ENCODE measurements at places on chromosomes 3 and 15.

DNA sequence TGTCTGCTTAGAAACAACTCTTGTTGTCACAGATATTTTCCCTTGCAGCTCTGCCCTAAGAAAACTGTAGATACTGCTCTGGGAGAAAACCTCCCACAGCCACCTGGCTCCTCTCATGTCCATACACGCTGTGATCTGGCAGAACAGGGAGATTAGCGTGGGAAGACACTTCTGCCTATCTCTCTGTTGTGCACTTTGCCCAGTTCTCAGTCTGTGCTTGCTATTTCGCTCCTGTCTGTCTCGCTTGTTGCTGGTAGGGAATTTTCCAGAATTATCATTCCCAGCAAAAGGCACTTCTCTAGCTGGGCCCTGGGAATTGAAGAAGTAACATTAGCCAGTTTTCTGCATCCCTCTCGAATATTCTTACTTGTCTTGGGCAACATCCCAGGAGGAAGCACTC, 8.1 kb upstream of the GATM start:
- DNase-seq: no peak

DNA sequence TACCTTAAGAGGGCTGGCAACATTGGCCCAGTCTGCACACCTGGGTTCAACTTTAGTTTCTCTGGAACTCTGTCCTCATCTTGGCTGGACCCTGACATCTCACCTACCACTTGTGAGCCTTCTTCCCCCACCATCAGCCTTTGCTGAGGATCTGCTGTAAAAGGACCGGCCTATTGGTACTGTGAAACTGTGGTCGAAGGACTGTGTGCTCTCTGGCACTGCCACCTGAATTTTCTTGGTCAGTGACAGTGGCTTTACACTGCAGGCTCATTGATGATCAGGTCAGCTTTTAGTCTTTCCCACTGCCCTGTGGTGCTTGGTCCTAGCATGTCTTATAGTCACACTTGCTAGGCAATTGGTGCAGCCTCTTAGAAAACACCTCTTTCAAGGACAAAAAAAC, 86.9 kb downstream of the PEX5L start:
- DNase-seq: no peak

DNA sequence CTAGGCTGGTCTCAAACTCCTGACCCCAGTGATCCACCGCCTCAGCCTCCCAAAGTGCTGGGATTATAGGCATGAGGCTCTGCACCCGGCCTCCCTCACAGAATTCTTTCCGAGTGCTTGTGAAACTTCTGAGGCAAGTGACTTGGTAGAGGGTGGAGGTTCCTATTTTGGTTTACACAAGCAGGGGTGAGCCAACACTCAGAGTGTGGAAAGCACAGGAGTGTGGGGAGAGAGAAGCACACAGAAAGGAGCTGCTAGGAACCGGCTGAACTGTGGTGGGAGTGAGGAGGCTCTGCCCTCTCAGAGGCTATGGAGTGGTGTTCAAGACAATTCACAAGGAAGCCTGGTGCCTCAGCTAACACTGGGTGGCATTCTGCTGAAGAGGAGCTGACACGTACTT, 7.7 kb downstream of the CAPN3 start:
- DNase-seq: no peak

- no peak for DNase-seq
These were observed 333.2 kb upstream of the TRIM42 start for GRCh38 chr3:140344601-140345205.

DNA sequence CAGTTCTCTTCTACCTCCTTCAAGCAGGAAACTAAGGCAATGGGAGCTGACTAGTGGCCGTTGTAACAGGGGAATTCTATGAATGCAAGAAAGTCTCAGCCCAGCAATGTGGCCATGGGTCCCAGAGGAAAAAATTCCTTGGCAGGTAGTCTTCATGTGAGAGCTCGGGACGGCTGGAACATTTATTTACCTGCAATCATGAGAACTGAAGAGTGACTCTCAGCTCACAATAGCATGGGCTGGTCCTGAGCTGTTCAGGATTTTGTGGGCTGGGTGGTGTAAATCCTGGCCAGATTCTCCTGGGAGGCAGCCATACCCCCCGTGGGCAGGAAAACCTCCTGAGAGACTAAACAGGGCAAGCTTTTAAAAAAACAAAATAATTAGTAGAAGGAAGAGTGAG, 330.3 kb upstream of the CTNNB1 start:
- DNase-seq: no peak

DNA sequence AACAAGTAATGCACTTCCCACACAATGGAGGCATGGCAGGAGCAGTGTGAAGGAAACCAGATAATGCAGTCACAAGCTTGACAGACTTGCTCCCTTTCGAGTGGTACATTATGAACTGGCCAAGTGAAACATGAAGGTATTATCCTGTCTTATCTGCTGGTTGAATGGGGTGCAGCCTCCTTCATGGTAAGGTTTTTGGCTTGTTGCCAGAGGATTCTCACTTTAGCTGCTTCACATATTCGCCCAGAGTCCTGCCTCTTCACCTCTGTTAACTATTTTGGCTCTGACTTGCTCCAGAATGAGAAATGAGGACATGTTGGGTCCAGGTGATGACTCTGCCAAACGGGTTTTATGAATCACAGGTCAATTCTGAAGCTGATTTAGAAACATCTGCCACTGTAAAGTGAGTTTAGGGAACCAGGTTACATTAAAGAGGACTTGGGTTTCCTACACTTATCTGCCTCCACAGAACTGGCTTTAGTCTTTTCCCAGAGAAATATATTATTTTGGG, 19.5 kb upstream of the CCDC39 start:
- no peak for DNase-seq

GRCh38 chr3:172591876-172592771, 68.9 kb upstream of the TNFSF10 start:
- DNase-seq: peak; percentile 95

DNA sequence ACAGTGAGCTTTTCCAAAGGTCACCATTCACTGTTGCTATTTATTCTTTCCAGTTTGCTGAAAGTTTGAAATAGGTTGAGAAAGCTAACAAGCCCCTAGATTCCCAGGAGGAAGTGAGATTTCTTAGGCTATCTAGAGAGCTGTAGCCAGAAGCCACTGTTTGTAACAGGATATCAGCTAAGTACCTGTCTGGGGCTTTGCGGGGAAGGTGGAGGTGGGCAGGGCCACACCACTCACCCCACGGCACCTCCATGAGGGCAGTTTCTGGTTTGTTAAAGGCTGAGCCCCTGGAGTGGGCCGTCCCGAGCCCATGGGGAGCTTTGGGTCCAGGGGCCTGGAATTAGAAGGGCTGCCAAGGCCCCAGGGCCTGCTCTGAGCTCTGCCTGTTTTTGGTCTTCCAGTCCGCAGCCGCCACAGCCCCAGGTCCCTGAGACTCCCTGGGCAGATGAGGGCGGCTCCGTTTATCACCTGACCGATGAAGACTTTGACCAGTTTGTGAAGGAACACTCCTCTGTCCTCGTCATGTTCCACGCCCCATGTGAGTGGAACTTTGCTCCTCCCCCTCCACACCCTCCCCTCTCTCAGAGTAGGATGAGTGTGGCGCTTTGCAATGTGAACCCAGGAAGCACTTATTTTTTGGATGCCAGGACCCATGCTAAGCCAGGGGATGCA, 63.4 kb downstream of the PDIA5 start:
- no peak for DNase-seq

- DNase-seq: no peak
These were observed 241.6 kb upstream of the KBTBD8 start for GRCh38 chr3:66756468-66757036.

GRCh38 chr3:124635169-124635539, 95.1 kb upstream of the UMPS start:
- no peak for DNase-seq

DNA sequence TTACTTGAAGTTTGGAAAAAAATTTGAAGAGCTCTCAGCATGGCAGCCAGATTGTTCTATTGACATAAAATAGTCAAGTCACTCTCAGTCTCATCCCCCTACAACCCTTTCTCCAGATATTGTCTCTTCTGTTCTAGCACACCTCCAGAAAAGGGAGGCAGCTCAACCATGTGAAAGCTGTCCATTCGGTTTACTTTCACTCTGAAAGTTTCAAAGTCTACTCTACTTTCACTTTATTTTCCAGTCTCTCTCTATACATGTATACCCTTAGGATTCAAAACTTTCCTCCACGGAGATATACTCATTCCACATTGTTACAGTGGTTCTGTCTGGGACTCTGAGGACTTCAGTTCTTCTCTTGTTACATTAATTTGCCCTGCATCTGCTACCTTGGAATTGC, 111.0 kb upstream of the STAC start:
- no peak for DNase-seq

- DNase-seq: no peak
These were observed 87.6 kb downstream of the FOXP1 start for GRCh38 chr3:71495708-71496472.

DNA sequence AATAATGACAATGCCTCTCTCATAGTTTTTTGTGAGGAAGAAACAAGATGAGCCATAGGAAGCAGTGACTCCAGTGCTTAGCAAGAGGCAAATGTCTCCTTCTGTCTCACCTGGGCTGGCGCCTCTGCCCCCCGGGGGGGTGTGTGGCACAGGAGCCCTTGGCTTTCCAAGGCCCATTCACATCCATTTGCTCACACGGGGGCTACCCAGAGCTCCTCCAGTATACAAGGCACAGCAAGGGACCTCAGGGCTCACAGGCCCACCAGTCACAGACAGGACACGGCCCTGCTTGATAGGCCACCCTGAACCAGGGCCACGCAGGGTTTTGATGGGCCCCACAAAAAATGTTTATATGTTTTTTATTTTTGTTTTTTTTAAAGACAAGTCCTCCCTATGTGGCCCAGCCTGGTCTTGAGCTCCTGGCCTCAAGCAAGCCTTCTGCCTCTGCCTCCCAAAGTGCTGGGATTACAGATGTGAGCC, 21.9 kb upstream of the EHD4 start:
- no peak for DNase-seq

DNA sequence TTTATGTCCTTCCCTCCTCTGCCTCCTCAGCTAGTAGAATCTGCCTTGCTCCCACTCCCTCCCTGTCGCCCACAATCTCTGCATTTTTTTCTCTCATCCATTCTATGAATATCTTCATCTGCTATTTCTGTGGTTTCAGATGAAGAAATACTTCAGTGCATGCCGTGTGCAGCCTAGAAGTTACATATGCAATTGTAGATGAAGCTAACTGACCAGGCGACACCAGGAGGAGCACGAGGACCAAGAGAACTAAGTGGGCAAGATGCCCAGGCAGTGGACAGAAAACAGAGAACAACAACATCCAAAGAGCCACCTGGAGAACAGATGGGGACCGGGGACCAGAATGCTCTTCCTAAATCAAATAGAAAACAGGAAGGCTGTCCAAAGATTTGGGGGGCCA, 121.4 kb upstream of the ATP11B start:
- DNase-seq: no peak

DNA sequence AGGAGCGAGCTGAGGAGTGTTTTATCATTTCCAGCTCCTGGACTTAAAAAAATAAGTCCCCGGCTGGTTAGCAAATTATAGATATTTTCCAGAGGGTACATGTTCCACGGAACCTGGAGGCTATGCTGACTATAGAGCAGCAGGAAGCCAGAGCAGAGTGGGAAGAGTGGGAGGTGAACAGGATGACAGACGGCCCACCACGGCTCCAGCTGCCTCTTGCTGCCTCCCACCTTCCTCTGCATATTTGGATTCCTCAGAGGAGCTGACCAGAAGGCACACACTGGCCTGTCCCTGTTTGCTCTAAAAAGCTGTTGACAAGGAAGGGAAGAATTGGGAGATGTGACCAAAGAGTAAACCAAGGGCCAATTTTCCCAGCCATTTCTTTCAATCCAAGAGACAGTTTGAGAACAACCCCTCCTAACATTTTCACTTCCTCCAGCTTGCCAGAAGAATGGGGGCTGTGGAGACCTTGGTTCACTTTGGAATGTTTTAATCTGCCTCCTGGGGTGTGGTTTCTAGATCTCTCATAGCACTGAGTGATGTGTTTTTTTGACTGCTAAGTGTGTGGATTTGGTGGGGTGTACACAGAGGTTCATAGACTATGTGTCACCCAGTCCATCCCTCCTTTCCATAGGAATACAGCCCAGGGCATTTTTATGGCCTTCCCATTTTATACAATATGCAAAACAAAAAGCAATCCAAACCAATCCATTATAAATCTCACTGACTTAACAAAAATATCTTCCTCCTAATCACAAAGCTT, 36.8 kb downstream of the HGD start:
- DNase-seq: no peak
